ENCODE measurements at places on chromosomes 11 and 22.

GRCh38 chr11:78192223-78192719 lies 3.6 kb downstream of the USP35 start:
- no peak for DNase-seq

DNA sequence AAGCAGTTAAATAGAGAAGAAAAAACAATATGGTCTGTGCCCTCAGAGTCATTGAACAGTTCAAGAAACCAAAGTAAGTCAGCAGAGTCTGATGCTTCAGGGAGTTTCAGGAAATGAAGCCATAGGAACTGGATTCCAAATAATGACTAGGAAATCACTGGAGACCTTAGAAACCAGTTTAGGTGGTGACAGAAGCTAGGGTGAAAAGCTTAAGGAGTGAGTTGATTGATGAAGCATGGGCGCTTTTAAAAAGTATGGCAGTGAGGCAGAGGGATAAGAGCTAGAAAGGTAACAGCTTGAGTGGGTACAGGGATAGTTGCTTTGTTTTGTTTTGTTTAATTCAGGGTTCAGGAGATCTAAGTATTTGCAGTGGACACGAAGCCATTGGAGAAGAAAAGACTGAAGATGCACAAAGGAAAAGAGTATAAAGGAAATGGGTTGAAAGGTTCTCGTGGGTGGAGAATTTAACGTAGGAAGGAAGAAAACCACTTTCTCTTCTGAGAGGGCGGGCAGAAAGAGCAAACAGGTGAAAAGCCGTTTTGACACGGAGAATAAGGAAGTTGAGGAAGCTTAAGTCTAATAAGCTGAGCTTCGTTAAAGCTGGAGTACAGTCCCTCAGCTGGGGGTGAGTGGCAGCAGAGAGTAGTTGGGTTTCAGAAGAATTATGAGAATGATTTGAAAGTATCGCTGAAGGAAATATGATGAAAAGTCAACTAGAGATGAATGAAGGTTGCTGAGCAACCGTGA lies 14.8 kb downstream of the SGSM3 start:
- peak; percentile 89 for DNase-seq

- peak; percentile 25 for DNase-seq
Measured at GRCh38 chr11:27700351-27701301, at the start of gene BDNF. Gene BDNF (minus strand): TSS chr11:27700455. CDS start chr11:27658564, 41,891 bp downstream.

GRCh38 chr11:111302298-111302697 lies 4.0 kb downstream of the POU2AF3 start:
- no peak for DNase-seq

- no peak for DNase-seq
Measured at GRCh38 chr22:19795617-19796008, 35.0 kb downstream of the TBX1 start.

GRCh38 chr22:16609548-16610261 lies 17.1 kb upstream of the CCT8L2 start:
- no peak for DNase-seq

DNA sequence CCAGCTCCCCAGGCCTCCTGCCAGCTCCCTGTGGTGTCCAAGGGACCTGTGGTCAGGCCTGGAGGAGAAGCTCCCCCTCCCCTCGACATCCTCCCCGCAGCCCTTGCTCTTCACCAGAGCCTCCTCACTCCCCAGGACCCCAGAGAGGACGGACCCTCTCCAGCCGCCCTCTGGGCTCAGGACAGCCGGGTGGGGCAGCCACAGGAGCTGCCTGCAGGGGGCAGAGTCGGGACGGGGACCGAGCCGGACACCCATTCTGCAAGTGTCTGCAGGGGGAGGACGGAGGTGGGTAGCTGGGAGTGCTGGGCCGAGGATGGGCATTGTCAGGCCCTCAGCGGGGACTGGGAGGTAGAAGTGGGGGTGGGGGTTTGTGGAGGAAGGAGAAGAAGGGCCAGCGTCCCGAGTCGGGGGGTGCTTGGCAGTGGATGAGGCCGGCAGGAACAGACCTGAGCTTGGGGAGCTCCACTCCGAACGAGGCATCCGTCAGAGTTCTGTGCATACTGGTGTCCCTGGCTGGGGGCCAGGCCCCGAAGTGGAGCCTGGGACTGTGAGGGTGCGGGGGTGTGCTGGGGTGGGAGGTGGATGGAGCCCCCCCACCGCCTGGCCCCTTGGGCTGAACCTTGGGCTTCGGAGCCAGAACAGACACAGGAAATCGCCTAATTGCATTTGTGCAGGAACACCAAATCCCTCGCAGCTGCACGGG lies 15.2 kb downstream of the PRR33 start:
- DNase-seq: peak; percentile 39

All from Kasumi-1 (cell line).